Kasumi-1 (cell line): ENCODE measurements at places on chromosomes 13 and 19.
A peak's percentile ranks its signal among the peaks of the same experiment; 100 is the strongest.

GRCh38 chr13:40445557-40445990 lies 220.9 kb downstream of the FOXO1 start:
- peak; percentile 0 for DNase-seq

GRCh38 chr13:76552041-76552772 lies 334.0 kb downstream of the KCTD12 start:
- DNase-seq: no peak

GRCh38 chr19:29675120-29675649 lies 9.9 kb downstream of the PLEKHF1 start:
- DNase-seq: no peak

GRCh38 chr13:50355797-50356196 lies 340.6 kb downstream of the KCNRG start:
- no peak for DNase-seq

DNA sequence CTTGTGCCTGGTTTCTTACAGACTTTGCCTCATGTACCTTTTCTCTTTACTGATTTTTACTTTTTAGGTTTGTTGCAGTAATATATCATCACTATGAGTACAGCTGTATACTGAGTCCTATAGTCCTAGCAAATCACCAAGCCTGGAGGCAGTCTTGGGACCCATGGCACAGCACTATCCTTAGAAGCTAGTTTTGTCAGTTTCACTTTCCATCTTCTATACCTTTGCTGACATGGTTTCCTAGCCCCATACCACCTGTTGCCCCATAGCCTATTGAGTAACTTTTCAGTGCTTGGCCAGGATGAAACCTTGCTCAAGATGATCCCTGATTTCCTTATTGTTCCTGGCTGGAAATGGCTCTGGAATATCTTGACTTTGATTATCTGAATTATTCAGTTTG lies 826.4 kb downstream of the GPC5 start:
- no peak for DNase-seq

- DNase-seq: no peak
These were observed 188.2 kb upstream of the ZNF536 start for GRCh38 chr19:30183807-30184490.

DNA sequence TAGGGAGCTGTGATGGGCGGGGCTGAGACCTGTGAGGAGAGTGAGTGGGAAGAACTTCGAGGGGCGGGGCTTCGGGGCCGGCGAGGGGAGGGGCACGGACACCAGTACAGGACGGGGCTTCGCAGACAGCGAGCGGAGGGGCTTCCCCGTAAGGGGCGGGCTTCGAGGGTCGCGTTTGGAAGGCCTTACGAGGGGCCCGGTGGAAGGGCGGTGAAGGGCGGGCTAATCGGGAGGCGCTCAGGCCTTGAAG lies 4.1 kb upstream of the EMP3 start:
- peak; percentile 96 for DNase-seq

DNA sequence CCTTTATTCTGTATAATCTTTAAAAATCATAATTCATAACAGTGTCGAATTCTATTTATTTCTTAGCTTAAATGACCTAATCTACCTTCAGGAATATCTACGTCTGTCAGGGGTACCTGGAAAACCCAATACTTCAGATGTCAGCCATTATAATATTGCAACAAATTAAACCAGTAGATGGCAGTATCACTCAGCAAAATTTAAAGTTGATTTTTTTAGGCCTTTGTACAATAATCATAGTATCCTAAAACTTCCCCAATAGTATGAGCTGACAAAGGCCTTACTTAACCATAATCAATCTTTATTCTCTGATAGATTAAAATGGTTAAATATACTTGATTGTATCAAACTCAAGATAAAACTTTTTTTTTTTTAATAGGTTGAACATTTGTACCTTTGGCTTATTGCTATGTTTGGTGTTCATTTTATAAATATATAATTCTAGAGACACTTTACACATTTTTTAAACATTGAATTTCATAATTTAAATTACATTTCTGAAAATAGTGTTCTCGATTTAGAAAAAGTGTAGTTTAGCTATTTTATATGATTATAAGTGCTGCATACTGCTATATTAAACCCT lies 830.2 kb upstream of the SPRY2 start:
- peak; percentile 60 for DNase-seq

- DNase-seq: no peak
These were observed 38.1 kb downstream of the PSG5 start for GRCh38 chr19:43148233-43148632.

GRCh38 chr19:3768015-3768747 lies 3.8 kb downstream of the RAX2 start:
- no peak for DNase-seq

- DNase-seq: no peak
These were observed 66.1 kb upstream of the C1QTNF9B start for GRCh38 chr13:23963184-23963931.

DNA sequence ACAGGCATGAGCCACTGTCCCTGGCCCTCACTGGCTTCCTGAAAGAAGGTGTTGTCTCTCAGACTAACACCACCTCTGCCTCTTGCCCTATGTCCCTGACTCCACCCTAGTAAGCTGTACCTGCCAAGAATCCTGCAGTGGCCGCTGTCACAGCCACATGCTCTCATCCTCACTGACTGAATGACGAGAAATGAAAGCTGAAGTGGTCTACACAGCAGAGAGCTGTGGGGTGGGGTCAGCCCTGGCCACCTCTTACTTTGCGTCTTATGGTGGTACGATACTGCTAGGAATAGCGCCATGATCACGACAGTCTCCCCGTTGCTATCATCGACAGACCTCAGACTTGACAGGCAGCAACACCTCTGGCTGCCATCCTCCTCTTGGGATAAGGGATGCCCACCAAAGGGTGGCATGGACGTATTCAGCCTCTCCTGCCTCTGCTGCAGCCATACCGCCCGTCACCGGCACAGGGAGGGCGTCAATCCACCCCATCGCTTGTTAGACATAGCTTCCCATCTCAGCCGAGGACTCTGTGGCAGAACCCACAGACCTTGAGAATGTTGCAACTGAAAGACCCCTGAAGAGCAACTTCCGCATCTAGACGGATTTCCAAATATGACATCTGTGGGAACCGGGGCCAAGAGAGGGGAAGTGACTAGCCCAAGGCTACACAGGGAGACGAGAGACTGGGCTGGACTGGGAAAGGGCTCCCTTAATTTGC lies 809 bp downstream of the MYO1F start:
- peak; percentile 91 for DNase-seq

GRCh38 chr19:41957161-41957837 lies 1.8 kb downstream of the RABAC1 start:
- DNase-seq: no peak

- no peak for DNase-seq
These were observed 28.1 kb upstream of the GTF3A start for GRCh38 chr13:27396252-27396846.
